Activated T-cell treated with anti-CD3 and anti-CD28 coated beads, Interleukin-2, amount 50 U/mL, for 4 hours (primary cell): ENCODE measurements at places on chromosomes 3 and 15.

DNA sequence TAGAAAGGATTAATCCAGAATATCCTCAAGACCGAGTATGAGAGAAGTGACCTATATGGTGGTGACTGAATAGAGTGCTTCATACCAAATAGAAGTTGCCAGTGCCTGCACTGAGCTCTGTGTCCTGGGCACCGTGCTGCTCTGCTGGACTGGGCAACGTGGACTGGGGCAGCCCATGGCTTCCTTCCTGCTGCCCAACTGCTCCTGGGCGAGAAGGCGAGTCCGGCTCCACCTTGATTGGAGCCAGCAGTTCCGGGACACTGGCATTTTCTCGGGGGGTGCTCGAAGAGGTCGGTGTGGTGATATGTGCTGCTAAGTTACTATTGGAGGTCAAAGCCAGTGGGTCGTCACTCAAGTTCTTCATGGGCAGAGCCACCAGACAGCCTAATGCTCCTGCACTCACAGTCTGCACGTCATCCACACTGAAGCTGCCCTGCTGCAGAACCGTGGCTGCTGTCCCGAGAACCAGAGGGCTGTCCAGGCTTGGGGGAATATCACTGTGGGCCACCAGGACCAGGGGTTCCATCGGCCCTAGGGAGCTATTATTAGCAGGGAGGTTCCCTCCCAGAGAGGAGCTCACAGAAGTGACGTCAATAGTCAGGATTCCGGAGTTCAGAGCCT, 14.1 kb downstream of the ZXDC start:
- DNase-seq = no peak

DNA sequence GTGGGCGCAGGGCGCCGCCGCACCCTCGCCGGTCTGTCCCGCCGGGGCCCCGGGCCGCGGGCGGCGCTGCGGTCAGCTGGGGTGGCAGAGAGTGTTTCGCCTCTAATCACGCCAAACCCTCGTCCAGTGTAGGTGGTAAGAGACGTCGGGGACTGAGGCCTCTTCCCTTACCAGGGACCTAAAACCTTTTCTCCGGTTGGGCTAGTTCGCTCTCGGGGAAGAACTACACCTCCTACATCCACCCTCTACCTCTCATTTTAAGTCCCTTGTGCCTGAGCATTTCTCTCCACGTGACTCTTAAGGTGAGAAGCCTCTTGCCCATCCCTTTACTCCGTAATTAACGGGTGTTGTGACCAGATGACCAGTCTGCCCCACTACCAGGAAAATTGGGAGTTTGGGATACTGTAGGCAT, 520 bp downstream of the TMEM42 start:
- no peak for DNase-seq

GRCh38 chr3:194592798-194593752, 40.1 kb downstream of the TMEM44 start:
- DNase-seq = no peak

- no peak for DNase-seq
Observed at GRCh38 chr15:100277087-100277855, 64.5 kb downstream of the ADAMTS17 start.

DNA sequence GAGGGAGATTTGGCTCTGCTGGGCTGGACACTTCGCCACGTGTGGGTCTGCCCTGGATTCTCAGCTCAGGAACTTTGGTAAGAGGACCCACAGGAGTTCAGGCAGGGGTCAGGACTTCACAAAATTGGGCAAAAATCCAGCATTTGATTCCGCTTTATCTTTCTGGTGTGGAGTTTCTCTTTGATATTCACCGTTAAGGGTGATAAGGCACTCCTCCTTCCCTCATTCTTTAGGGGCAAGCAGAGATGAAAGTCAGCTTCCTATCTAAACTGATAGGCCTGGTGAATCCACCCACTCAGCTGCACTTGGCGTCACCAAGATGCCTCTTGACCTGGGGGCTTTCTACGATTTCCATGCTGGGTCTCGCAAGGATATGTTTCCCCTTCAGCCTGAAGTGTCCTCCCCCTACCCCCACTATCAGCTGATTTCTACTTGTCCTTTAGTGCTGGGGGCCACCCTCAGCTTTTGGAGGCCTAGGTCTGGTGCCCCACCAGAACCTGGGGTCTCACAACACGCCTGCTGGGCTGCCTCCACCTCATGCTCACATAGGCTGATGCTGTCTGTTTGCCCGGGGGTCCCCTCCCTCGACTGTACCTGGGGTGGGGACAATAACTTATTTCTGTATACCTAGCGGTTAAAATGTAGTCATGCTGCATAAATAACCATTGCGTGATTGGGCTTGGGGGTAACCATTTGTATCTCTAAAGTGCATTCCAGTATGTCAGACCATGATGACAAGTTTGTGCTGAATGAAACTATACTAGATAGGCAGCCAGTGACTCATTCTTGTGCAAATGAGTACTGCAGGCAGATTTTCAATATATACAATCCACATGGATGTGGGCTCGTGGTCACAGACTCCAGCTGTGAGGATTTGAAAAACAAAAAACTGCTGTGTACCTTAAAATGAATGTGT, 248.3 kb downstream of the ADAMTS17 start:
- DNase-seq = no peak

- no peak for DNase-seq
Observed at GRCh38 chr15:69508659-69509058, 56.0 kb downstream of the RPLP1 start.

- DNase-seq = no peak
Observed at GRCh38 chr3:57864853-57865252, 108.7 kb downstream of the SLMAP start.

- DNase-seq = no peak
Observed at GRCh38 chr15:73608475-73608874, 24.7 kb downstream of the NPTN start.

GRCh38 chr15:68372291-68372811, 59.6 kb downstream of the ITGA11 start:
- DNase-seq = no peak

DNA sequence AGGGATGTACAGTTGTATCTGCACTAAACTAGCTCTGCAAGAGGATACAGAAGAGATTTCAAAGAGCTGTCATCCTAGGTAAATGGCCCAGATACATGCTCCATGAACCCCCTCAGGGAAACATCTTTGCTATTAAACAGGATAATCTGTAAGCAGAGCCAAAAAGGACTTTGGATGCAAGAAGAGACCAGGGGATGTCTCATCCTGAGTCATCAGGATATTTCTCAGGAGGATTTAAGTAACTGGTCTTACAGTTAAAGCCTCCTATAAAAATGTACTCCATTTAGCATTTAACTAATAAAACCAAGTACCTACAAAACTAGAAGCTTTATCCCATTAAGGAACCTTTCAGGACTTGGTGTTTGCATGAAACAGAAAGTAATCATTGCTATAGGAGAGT, 48.2 kb upstream of the PHLDB2 start:
- no peak for DNase-seq

GRCh38 chr15:32042269-32042972, 12.1 kb downstream of the CHRNA7 start:
- no peak for DNase-seq

DNA sequence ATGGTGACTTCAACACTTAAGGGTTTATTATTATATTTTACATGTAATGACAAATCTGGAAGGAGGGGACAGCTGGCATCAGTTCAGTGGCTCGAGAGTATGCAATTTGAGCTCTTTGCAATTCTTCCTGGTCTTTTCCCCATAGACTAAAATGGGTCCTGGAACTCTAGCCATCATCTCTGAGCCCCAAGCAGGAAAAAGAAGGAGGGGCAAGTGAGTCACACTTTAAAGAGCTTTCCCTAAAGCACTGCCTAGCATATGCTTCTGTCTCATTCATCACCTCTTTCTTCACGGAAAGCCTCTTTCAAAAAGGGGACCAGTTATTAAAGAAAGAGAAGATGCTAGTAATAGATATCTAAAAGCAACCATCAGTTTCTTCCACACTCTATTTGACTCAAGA, 466.3 kb downstream of the ZIC1 start:
- DNase-seq = no peak

- no peak for DNase-seq
Observed at GRCh38 chr3:69649120-69650065, 89.9 kb upstream of the MITF start.

DNA sequence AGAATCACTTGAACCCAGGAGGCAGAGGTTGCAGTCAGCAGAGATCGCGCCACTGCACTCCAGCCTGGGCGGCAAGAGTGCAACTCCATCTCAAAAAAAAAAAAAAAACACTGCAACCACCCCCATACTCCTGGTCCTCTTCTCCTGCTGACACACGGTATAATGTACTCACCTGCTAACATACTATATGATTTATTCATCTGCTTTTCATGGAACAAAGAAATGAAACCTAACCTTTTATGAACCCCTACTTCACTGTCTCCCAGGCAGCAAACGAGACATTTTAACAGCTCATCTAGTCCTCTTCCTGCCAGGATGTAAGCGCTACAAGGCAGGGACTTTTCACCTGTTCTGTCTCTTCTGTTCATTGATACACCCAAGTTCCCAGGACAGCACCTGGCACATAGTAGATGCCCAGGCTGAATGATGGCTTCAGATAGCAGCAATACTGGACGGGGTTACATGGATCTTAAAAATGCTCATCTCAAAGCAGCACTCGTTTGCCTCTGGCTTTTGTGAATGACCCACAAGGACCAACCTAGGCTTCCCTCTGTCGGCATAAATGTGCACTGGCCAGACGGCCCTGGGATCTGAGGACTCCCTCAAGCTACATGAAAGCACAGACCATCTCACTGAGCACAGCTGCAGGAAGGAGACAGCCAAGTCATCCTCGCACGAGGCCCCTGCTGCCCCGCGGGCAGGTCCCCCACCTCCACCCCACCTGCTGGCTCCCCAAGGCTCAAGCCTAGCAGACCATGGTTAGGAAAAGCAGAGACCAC, 20.3 kb downstream of the XXYLT1 start:
- no peak for DNase-seq

DNA sequence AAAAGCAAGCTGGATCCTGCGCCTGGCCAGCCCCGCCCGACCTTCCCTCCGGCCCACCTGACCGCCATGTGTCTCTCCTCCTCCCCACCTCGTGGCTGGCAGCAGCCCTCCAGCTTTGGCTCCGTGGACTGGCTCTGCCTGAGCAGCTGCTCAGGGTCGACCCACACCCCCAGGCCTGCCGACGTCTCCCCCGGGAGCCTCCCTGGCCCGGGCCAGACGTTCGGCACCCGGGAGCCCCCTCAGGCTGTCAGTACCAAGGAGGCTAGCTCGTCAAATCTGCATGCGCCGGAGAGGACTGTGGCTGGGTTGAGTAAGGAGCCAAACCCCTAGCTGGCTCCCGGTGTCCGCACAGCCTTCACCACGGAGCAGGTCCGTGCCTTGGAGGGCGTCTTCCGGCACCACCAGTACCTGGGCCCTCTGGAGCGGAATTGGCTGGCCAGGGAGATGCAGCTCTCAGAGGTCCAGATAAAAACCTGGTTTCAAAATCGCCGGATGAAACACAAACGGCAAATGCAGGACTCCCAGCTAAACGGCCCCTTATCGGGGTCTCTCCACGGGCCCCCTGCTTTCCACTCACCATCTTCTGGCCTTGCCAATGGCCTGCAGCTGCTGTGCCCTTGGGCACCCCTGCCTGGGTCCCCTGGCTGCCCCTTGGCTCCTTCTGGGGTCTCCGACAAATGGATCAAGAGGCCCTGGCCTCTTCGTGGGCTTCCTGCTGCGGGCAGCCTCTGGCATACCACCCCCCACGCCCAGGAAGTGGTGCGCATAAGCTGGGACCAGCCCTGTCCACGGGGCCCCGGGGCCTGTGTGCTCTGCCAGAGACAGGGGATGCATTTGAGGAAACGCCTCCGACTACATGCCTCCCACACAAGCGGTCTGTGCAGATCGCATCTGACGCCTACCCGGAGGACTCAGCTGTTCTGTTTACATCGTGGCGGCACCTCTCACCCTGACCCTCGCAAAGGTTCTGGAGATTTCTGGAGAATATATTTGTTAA, 345.0 kb downstream of the ZNF385D start:
- DNase-seq = no peak

- DNase-seq = peak; percentile 58
Observed at GRCh38 chr3:122680475-122681283, at the start of gene PARP14. Gene PARP14 (plus strand): TSS chr3:122680839. CDS start chr3:122680884, 45 bp downstream.

DNA sequence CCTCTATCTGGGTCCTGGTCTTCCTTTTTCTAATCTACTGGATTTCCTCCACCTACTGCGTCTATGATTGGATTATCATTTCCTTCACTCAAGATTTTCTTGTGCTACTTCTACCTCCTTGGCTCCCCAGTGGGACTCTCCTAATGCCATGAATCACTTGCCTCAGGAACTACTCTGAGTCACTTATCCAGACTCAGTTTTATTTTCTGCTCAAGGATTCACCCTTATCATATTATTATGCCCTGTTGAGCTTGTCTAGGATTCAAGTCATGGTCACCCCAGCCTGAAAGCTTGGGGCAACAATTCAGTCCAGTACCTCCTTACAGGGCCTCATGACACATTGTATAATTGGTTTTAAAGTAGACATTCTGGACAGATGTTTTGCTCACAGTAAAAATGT, 968.1 kb downstream of the ROBO1 start:
- DNase-seq = no peak

DNA sequence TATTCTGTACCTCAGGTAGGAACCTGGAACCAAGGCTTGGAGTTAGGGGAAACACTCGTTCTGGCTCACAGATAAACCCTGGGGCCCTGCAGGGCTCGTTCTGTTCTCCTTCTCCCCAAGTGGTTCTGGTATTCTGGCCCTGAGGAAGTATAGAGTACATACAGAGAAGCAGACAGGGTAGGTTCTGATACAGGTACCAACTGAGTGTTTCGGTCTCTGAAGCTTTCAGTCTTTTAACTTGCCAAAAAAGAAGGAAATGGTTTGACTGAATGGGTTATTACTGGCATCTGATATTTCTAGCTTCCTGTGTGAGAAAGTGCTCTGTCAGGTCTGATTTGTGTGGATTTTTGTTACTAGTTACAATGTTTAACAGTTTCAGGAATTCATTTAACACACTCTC, 67.3 kb downstream of the UBE2E2 start:
- DNase-seq = no peak

DNA sequence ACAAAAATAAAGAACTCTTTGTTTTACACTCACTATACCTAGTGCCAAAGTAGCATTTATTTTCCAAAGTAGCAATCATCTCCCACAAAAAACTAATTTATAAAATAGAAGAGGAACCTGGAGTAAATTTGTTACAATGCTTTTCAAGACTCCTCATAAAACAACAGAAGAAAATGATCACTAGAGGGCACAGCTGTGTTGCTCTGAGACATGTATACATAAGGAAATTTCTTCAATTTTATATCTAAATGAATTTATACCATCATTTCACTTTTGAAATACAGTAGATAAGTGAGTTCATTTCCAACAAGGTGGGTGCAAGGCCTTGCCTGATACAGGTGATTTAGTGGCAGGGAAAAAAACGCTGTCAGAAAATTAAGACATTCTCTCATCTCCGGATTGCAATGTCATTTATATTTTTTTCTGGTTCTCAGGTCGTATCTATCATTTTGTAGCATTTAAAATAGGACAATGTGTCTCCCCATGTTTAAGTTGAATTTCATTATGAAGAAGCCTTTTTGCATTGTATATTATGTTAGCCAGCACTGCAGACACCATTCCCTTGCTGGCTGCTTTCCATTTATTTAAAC, 25.3 kb upstream of the ARHGEF26 start:
- DNase-seq = no peak

GRCh38 chr3:179473565-179473964, 22.3 kb upstream of the GNB4 start:
- DNase-seq = no peak

- DNase-seq = no peak
Observed at GRCh38 chr3:163384383-163384782, 1693.9 kb downstream of the SI start.

- no peak for DNase-seq
Observed at GRCh38 chr3:43692971-43693370, 2.2 kb downstream of the ABHD5 start.

- no peak for DNase-seq
Observed at GRCh38 chr15:78875107-78875914, 2.6 kb downstream of the MORF4L1 start.

GRCh38 chr15:56425976-56426375, 39.0 kb downstream of the MNS1 start:
- no peak for DNase-seq
